Peyer's patch (tissue), 4 donors: ENCODE measurements at places on chromosomes 12 and 14. TPM values are rescaled to one million over a fixed set of nuclear protein-coding genes. Genes with fewer than 3 reads are reported as not detected.

The NXPH4 gene
- not detected for total RNA-seq

The NRIP2 gene
- not detected for total RNA-seq

The SMOC1 gene
- total RNA-seq = not detected

- no peaks in the 10 kb centered on the region for H3K36me3 ChIP-seq
- H3K4me3 ChIP-seq = no peak overlapping the region
- H3K27ac ChIP-seq = no peak overlapping the region
- DNase-seq = no peak
These were observed 6.5 kb upstream of the DRAM1 start for GRCh38 chr12:101870925-101871324.

The CNIH1 gene
- total RNA-seq = 122 TPM

The NOVA1 gene
- total RNA-seq = 3.6 TPM

DNA sequence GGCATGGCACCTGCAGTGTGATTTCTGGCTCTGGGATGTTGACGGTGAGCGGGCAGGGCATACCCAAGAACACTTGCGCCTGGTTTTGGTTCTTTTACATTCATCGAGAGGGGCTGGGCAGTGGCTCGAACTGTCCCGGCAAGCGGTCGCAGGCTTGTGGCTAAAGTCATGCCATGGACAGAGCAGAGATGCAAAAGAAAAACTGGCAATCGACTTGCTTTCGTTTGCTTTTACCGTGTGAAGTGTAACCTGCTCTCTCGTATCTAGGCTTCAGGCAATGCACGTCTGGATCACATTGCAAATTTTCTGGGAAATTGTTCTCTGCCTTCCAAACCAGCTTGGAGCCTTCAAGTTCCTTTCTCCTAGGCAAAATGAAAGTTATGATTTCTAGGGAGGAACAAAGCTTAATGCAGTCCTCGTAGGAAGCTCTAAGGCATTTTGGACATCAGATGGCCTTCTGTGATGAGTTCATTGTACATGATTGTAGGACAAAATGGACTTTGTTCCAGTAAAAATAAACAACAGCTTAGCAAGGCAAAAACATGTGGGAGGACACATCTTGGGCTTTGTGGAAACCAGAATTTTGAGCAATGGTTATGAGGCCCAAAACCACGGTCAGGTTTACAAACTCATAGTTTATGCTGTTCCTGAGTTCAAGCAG lies 18.3 kb downstream of the ADGRD1 start:
- DNase-seq = no peak
- H3K4me1 ChIP-seq = no peaks in the 10 kb centered on the region
- H3K4me3 ChIP-seq = no peak overlapping the region

DNA sequence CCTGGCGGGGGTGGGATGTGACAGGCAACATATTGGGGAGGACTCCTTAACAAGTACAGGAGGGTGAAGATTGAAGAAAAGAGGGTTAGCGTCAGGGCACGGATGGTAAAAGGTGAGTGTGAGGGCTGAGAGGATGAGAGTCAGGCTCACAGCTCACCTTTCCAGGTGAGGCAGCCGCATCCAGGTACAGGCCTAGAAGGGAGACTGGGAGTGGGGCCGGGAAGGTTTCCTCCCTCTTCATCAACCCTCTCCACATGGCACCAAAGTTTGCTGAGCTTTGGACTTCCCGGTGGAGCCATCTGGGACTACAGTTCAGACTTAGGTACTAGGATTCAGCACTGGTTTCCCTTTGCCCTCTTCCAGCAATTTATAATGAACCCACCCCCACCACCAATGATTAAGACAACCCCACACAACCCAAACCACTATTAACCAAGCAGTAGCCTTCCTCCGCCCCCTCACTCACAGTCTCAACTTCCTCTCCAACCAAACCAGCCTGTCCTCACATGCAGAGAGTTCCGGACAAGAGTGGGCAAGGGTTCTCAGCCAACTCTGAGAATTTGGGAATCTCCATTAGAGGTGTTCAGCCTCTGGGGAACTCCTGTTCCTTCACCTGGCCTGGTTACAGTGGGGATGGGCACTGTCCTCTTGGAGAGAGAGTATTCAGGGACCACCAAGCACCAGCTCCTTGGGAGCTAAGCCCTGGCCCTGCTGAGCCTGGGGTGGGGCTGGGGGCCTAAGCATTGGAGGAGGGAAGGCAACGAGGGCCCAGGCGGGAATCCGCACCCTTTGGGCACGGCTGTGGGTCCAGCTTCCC lies 2.4 kb upstream of the HOXC4 start:
- H3K27me3 ChIP-seq = no peaks in the 10 kb centered on the region
- H3K4me3 ChIP-seq = no peak overlapping the region
- DNase-seq = no peak
- H3K4me1 ChIP-seq = peaks cover 9% of the 10 kb centered on the region
- no peaks in the 10 kb centered on the region for H3K36me3 ChIP-seq

DNA sequence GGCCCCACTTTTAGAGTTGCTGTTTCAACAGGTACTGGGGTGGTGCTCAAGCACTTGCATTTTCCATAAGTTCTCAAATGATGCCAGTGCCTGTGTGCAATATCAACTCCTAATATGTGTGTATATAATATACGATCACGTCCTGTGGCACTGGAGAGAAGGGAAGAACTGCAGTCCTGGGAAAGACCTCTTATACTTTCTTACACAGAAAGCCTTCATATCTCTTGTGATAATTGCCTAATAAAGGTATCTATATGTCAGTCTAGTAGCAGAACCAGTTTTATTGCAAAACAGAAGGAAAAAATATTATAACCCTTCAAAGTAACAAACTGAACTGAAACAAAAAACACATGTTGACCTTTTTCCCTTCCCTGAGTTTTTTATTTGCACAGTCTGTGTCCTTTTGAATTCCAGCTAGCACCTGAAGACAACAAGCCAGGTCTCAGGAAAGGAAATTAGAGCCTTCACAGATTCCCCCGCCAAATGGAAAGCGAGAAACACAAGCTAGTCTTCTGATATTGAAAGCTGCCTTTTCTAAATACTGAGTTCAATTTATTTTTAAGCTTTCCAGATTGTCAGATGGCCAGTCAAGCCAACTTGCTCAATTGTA lies 44.4 kb downstream of the IGF1 start:
- no peak overlapping the region for H3K4me3 ChIP-seq
- no peak overlapping the region for H3K27ac ChIP-seq
- no peaks in the 10 kb centered on the region for H3K4me1 ChIP-seq
- no peaks in the 10 kb centered on the region for H3K36me3 ChIP-seq
- no peak for DNase-seq
- H3K27me3 ChIP-seq = no peaks in the 10 kb centered on the region

- H3K27ac ChIP-seq = no peak overlapping the region
- H3K4me1 ChIP-seq = no peaks in the 10 kb centered on the region
- H3K27me3 ChIP-seq = no peaks in the 10 kb centered on the region
- H3K4me3 ChIP-seq = no peak overlapping the region
- no peaks in the 10 kb centered on the region for H3K36me3 ChIP-seq
These were observed 69.2 kb upstream of the PSMA6 start for GRCh38 chr14:35222872-35223466.

The HOXC12 gene
- total RNA-seq = not detected

- H3K4me1 ChIP-seq = no peaks in the 10 kb centered on the region
- H3K27me3 ChIP-seq = no peaks in the 10 kb centered on the region
- H3K36me3 ChIP-seq = no peaks in the 10 kb centered on the region
- H3K4me3 ChIP-seq = no peak overlapping the region
These were observed 131.5 kb upstream of the NCOR2 start for GRCh38 chr12:124698998-124699305.

The DHRS2 gene
- not detected for total RNA-seq

The KRT2 gene
- not detected for total RNA-seq

DNA sequence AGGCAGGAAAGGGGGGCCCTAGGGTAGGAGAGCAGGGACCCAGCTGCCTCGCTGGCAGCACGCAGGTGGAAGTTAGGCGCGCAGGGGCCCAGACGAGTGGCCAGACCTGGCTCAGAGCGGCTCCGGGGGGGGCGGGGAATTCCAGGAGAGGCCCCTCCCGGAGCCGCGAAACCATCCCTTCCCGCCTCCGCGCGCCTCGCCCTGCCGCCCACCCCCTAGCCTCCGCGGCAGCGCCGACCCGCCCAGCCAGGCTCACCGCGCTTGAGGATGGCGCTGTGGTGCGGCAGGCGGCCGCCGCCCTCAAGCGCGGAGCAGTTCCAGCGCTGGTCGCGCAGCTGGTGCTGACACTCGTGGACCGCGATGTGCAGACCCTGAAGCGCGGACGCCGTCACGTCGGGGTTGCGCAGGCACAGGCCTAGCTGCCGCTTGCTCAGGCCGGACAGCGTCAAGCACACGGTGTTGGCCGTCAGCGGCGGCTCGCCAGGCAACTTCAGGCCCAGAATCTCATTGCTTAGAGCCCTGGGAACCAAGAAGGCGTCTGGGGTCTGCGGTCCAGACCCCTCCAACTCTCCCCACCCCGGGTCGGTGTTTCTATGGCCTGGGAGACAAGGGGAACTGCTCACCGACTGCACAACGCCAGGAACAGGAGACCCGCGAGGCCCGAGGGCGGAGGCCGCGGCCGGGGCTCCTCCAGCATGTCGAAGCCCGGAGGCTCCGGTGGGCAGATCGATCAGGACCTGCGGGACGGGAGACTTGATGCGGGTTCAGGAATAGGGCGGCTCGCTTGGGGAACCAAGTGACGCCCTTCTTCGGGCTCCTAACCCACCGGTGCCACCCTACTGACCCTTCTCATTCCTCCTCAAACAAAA lies 1.5 kb downstream of the WNT10B start:
- H3K27ac ChIP-seq = no peak overlapping the region
- DNase-seq = no peak
- H3K27me3 ChIP-seq = peaks cover 46% of the 10 kb centered on the region
- no peak overlapping the region for H3K4me3 ChIP-seq
- H3K36me3 ChIP-seq = no peaks in the 10 kb centered on the region
- H3K4me1 ChIP-seq = peaks cover 17% of the 10 kb centered on the region

DNA sequence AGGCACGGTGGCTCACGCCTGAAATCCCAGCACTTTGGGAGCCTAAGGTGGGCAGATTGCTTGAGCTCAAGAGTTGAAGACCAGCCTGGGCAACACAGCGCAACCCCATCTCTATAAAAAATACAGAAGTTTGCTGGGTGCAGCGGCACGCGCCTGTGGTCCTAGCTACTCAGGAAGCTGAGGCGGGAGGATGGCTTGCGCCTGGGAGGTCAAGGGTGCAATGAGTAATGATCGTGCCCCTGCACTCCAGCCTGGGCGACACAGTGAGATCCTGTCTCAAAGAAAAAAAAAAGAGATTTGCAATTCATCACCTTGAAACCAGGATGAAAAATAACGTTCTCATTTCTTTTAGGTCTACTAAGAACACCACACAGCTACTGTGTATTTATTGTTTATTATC lies 4.0 kb downstream of the STX2 start:
- H3K4me1 ChIP-seq = peaks cover 26% of the 10 kb centered on the region
- no peak overlapping the region for H3K27ac ChIP-seq
- H3K4me3 ChIP-seq = no peak overlapping the region

DNA sequence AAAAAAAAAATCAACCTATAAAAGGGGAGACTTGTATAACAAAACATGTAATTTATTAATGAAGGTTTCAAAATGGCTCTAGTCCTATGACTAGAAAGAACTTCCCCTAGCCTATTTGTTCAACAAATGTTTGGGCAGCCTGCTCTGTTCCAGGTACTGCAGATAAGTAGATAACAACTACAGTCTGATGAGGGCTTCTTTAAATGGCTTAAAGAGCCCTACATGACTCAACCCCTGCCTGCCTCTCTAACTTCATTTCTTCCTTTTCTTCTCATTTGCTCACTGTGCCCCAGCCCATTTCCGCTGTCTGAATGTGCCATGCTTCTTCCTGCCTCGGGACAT lies 21.5 kb downstream of the ALDH6A1 start:
- no peaks in the 10 kb centered on the region for H3K27me3 ChIP-seq
- H3K36me3 ChIP-seq = no peaks in the 10 kb centered on the region
- H3K4me3 ChIP-seq = no peak overlapping the region
- H3K27ac ChIP-seq = no peak overlapping the region
- H3K4me1 ChIP-seq = no peaks in the 10 kb centered on the region

The KSR2 gene
- not detected for total RNA-seq

- no peak for DNase-seq
- no peaks in the 10 kb centered on the region for H3K36me3 ChIP-seq
- H3K27me3 ChIP-seq = no peaks in the 10 kb centered on the region
- no peaks in the 10 kb centered on the region for H3K4me1 ChIP-seq
These were observed 11.5 kb upstream of the POC1B start for GRCh38 chr12:89537389-89537788.

- H3K4me3 ChIP-seq = no peak overlapping the region
- H3K27ac ChIP-seq = no peak overlapping the region
- peaks cover 94% of the 10 kb centered on the region for H3K36me3 ChIP-seq
- no peak for DNase-seq
These were observed 37.3 kb downstream of the RFLNA start for GRCh38 chr12:124332058-124332672.

- no peaks in the 10 kb centered on the region for H3K27me3 ChIP-seq
- peak overlapping the region; percentile 89 for H3K4me3 ChIP-seq
- DNase-seq = peak; percentile 49
- H3K27ac ChIP-seq = peak overlapping the region; percentile 88
- peaks cover 18% of the 10 kb centered on the region for H3K4me1 ChIP-seq
These were observed 565 bp upstream of the KLHL42 start for GRCh38 chr12:27779416-27779919.

The NPFF gene
- not detected for total RNA-seq

The KRT77 gene
- total RNA-seq = not detected

The SPIC gene
- not detected for total RNA-seq

The OR6C2 gene
- not detected for total RNA-seq

DNA sequence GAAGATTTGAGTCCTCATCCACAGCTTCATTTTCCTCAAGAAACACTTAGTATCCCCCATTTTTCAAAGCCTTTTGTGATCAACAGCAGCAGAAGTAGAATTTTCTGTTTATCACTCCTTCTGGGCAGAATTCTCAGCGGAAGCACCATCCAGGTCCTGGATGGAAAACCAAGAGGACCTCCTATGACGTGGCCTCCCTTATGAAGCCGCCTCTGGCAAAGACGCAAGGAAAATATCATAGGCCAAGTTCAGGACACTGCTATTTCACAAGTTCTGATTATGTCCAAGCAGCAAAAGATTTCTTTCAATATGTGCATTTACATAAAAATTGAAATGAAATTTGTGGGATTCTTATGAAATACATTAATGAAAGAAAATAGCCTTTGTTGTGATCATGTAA lies 315.0 kb downstream of the SEC23A start:
- H3K4me3 ChIP-seq = no peak overlapping the region
- H3K4me1 ChIP-seq = no peaks in the 10 kb centered on the region
- no peak for DNase-seq

DNA sequence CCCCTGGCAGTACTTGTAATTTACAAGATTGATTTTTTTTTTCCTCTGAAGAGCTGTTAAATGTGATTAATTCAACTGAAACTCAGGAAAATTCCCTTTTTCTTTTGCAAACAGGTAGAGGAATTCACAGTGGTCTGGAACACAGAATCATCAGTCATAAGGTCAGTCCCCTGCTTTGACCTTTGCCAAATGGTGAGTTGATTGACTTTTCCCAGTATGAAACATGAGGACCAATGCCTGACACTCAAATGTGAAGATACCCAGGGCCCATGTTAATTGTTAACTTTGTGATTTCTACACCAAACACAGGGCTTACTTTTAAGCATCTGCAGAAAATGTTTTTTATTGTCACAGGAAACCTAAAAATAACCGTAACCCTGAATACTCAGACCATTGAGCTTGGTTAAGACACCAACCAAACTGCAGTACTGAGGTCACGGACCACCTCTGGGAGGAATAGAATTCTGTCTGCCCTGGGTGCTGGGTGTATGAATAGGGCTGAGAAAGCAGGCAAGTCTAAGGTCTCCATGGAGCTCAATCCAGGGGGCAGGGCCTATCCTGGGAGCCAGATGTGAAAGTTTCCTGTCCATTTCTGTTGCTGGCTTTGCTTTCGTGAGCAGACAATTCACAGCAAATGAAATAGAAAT lies 192.4 kb downstream of the TMX1 start:
- H3K36me3 ChIP-seq = no peaks in the 10 kb centered on the region
- no peak overlapping the region for H3K4me3 ChIP-seq
- H3K27ac ChIP-seq = no peak overlapping the region
- no peaks in the 10 kb centered on the region for H3K27me3 ChIP-seq
